Stimulated activated CD4-positive, alpha-beta T cell treated with anti-CD3 and anti-CD28 coated beads, Interleukin-1b, Interleukin-23, amount 100 ng/mL, for 1 hour (primary cell): ENCODE measurements at places on chromosomes 5 and 9.

GRCh38 chr5:104081232-104081631, 518.6 kb upstream of the NUDT12 start:
- no peak for DNase-seq

DNA sequence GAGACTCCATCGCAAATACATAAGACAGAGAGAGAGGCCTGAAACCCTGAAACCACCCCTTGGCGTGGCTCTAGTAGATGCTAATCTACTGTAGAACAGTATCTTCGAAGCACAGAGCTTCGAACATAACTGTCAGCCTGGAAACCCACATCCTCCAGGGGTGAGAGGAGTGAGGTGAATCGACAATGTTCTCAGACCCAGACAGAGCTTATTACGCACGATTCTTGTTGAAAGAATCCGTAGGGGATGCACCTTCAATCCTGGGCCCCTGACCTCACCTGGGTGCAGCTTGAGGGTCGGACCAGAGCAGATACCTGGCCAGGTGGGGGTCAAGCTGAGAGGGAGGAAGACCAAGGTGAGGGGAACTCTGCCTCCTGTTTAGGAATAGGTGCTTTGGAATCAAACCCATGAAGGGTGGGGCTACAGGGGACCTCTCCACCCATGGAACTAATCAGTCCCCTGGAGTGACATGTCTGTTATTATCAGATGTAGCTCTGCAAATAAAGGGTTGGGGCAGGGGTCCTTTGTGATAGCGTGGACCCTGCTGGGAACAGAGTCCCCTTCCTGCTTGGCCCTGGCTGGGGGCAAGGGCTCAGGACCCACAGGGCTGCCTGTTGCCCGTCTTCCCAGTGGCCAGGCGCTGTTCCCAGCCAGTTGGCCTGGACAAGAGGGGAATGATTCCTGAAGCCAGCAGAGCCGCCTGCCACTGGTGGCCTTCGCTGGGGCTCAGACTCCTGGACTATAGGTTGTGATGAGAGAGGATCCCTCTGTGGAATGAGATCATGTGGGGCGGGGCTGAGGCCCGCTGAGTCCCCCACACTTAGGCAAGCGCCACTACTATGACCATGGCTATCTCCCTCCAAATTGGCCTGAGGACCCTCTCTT, 41.2 kb downstream of the DBH start:
- DNase-seq = no peak

DNA sequence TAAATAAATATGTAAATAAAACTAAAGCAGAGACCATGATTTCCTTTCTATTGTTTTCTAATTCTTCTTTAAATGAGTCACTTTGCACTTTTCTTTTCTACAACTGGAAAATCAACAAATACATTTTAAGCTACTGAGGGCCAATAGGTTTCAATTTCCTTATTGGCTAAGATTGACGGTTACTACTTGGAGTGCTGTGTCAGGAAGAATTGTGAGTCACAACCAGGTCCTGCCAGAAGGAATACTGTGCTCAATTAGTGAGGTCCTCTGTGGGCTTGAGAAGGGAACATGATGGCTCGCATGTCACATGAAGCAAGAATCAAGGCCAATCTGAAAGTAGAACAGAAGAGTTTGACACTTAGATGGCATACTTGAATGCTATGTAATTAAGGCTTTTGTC, 110.8 kb downstream of the HMHB1 start:
- no peak for DNase-seq

DNA sequence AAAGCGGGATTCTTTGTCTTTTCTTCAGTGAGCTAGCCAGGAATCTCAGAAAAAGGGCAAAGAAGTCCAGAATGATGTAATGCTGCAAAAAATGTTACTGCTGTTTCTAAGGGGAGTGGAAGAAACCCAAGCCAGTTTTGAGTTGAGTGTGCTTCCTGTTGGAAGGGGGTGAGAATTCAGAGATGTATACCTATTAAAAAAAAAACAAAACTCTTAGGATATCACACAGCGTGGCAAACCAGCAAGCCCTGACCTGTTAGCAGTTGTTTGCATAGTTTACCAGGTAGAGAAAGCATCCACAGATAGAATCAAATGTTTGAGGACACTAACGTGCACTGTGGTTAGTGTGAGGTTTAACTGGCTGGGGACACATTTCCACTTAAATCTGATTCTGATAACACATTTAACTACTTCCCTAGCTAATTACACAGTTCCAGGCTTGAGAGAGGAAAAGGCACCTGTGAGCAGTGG, 11.4 kb downstream of the BASP1 start:
- DNase-seq = no peak

- no peak for DNase-seq
Measured at GRCh38 chr5:44952376-44952775, 143.6 kb downstream of the MRPS30 start.

DNA sequence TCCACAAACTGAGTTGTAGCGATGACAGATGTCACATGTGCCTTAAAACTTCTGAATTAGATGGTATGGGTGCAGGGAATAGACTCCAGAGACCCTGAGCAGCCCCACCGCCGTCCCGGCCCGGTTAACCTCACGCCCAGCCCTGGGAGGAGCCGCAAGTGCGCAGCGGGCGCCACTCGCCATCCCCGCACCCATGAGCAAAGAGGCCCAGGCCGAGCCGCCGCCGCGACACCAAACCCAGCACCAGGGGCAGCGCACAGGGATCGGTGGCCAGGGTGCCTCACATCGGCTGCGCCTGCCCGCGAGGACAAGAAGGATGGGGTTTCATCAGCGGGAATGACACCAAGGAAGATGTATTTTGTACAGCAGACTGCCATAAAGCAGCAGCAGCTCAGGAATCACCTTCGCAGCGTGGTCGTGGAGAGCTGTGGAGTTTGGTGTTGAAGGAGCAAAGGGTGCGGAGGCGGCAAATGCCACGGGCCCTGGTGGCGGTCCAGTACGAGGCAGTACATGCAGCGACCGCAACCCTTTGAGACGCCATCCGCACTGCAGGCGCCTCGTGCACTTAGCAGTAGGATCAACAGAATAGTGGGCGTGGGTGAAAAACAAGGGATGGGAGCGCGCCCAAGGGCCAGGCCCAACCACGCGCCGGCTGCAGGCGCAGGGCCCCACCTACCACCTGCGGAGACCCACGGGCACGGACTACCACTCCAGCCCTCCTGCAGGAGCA, 89.7 kb downstream of the ZNF366 start:
- no peak for DNase-seq

DNA sequence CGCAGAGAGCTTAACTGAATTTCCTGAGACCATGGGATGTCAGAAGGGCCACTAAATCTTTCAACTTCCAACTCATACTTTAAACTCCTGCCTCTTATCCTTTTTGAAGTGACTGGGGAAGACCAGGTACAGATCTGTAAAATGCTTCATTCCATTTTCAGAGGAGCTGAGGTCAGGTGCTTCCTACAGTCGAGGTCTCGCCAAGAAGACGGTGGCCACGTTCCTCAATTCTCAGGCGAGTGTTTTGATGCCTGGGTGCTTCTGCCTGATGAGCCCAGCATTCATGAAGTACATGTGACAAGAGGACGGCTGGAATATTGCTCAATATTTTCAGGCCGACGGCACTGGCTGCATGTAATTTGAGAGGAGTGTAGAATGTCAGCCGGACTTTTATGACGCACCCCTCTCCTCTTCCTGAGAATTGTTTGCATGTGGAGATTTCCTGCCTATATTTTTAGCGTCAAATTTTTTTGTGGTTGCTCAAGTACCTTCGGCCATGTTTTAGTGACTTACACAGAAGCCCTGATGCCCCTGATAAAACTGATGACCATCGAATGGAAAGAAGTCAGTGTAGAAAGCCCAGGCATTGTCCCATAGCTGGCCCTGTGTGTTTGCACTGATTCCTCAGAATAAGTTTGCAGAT, 38.8 kb upstream of the GLRX start:
- no peak for DNase-seq
